CD4-positive, alpha-beta T cell treated with Interferon alpha-2 for 1 hour (primary cell): ENCODE measurements at places on chromosomes 12 and 14.
A peak's percentile ranks its signal among the peaks of the same experiment; 100 is the strongest.

GRCh38 chr12:50932787-50933280 lies 19.5 kb upstream of the HIGD1C start:
- no peak for DNase-seq

- no peak for DNase-seq
Measured at GRCh38 chr12:9701380-9702154, 31.3 kb downstream of the CLECL1 start.

- DNase-seq: no peak
Measured at GRCh38 chr12:64681200-64682052, 71.1 kb downstream of the RASSF3 start.

DNA sequence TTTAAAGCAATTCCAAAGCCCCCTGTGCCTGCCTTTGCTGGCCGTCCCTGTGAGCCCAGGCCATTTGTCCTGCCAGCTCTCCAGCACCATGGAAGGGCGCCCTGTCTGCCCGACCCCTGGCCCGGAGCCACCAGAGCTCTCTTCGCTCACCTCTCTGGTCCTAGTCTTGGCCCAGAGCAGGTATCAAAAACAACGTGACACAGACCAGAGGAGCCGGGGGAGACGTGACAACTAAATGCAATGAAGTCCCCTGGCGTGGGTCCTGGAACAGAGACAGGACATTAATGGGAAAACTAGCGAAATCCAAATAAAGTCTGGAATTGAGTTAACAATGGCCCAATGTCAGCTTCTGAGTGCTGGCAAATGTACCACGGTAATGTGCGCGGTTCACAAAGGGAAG lies 83.2 kb upstream of the DIO3 start:
- DNase-seq: no peak

DNA sequence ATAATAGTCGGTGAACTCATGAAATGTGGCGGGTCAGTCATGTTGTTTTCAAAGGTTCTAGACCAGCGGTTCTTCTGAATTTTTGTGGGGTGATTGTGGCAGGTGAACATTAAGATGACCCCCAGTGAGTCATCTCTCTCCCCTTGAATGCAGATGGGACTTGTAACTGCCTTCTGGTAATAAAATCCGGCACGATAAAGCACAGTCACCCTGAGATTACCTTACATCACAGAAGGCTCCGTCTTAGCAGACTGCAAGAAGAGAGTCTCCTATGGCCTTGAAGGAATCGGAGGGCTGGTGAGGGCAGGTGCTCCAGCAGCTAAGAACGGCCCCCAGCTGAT lies 189.6 kb downstream of the FOXN3 start:
- DNase-seq: no peak

DNA sequence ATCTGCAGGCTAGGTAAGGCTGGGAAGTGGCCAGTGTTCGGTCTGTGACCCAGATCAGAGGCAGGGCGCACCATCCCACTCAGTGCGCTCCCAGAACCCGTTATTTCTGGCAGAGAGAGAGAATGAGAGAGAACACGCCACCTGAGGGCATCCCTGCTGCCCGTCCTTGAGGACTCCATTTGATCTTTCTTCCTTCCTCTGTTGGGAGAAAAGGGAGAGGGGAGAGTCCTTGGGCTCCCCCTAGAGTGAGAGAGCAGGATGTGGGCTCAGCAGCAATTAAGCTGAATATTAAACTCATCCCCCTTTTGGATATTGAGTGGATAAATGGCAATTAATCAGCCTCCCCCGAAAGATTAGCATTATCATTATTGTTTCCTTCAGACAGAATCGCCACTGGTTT lies 70.6 kb downstream of the IFT43 start:
- no peak for DNase-seq

GRCh38 chr14:105087308-105087962 lies 22.2 kb upstream of the GPR132 start:
- DNase-seq: no peak

- peak; percentile 34 for DNase-seq
Measured at GRCh38 chr12:95623554-95624170, 72.4 kb upstream of the USP44 start.

DNA sequence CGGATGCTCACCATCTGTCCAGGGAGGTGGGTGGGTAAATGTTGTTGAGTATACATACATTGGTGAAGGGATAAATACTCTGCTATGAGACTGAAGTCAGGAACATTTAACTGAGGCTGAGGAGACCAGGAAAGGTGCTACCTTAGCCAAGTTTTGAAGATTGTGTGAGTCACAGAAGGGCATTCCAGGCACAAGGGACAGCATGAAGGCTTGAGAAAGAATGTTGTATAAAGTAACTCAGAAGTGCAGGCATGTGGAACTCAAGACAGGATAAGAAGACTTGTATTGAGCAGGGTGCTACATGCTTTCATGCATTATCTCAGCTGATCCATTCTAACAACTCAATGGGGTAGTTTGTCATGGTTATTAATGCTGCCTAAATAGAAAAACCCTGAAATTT lies 112.7 kb downstream of the IPO8 start:
- DNase-seq: no peak
